ENCODE measurements at places on chromosomes 6 and 20.

DNA sequence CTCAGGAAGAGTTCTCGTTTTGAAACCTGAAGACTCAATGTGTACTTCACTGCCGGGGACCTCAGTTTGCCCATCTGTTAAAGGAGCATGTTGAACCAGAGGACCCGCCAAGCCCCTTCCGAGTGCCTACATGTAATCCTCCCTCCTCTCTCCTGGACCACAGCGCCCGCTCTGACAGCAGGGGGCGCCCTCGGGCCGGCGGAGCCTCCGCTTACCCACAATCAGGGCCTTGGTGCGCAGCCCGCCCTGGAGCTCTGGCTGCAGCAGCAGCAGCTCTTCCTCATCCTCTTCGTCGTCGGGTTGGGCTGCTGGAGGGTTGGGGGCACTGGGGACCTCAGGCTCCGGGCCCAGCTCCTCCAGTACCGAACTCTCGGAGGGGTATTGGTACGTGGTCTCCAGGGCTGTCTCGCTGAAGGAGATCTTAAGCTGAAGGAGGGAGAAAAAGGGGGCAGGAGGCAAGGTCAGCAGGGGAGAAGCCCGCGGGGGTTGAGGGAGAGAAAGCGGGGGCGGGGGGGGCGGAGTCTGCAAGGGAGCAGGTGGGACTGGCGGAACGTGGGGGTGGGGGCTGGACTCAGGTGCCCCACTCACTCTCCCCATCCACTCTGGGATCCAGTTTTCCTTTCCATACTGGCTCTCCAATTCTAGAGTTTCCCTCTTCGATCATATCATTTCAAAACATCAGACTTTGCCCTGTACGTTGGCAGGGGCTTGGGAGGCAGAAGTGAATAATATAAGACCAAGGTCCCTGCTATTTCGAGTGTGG is 6.3 kb upstream of the DHX16 start:
- DNase-seq: no peak

- DNase-seq: no peak
Observed at GRCh38 chr6:25112322-25112773, 166.8 kb upstream of the CARMIL1 start.

DNA sequence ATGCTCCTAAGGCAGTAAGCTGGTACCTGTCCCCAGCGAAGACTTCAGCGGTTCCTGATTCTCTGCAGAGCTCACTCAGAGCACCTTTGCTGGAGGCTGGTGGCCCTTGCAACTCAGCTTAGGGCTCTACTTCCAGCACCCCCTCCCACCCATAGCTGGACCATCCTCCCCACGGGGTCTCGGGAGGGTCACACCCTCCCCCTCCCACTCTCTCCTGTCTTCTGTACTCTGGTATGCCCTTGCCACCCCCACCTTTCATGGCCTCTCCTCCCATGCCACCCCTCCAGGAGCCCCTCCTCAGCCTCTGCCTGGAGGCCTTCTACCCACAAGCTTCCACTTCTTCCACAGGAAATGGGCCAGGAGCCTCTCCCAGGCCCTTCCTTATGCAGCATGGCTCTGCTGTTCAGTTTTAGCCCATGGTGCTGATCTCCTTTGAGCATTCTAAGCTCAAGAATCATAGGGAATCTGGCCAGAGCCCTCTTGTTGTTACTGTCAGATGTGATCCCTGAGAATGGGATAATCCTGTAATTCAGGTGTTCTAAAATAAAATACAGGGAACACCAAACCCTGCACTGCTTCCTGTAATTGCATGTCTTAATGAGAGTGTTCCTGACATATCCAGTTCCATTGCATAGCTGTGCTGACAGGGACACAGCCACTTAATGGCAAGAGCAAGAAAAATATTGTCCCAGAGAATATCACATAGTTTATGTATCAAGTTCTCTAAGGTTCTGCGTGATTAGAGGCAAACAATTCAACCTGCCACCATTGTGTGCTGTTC is 142.1 kb downstream of the SYNDIG1 start:
- DNase-seq: no peak

GRCh38 chr20:51026269-51026668 is 3.4 kb upstream of the KCNG1 start:
- no peak for DNase-seq

- DNase-seq: no peak
Observed at GRCh38 chr6:68695838-68696237, 60.8 kb downstream of the ADGRB3 start.

DNA sequence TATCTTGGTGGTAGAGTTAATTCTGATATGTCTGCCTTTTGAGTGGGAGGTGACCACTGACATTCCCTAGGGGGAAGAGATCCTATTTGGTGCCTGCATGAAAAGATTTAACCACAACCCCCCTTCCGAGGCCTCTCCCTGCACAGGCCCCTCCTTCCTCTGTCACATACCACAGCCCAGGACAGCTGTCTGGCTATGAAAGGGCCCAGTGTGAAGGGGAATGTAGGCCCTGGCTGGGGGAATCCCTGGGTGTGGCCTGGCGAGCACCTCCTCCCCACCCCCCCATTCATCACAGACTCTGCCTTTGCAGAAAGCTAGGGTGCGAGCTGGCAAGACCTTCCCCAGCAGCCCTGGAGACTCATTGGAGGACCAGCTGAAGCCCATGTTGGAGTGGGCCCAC is 27.4 kb upstream of the MAPRE1 start:
- DNase-seq: peak; percentile 5

- no peak for DNase-seq
Observed at GRCh38 chr6:11538052-11538818, 686 bp downstream of the TMEM170B start.

- DNase-seq: no peak
Observed at GRCh38 chr20:57661746-57662455, 41.7 kb upstream of the ZBP1 start.

- no peak for DNase-seq
Observed at GRCh38 chr20:61872371-61872900, 193.2 kb downstream of the TAF4 start.

GRCh38 chr20:4153251-4153650 is 137.9 kb upstream of the RNF24 start:
- DNase-seq: no peak

DNA sequence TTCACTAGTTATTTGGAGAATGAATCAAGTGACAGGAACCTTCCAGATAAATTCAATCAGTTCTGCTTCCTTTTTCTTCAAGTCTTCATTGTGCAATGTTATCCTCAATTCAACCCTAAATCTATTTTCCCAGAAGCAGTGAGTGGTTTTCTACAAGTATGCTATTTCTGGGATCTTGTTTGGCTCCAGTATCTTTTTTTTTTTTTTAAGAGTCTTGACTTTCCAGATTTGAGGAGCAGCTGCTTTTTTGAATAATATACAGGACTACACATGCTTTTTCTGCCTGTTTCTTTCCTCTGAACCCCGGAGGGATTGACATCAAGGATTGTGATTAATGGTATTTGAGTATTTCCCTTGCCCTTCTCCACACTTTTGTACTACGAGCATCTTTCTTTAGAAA is 339.2 kb upstream of the JAG1 start:
- DNase-seq: no peak

DNA sequence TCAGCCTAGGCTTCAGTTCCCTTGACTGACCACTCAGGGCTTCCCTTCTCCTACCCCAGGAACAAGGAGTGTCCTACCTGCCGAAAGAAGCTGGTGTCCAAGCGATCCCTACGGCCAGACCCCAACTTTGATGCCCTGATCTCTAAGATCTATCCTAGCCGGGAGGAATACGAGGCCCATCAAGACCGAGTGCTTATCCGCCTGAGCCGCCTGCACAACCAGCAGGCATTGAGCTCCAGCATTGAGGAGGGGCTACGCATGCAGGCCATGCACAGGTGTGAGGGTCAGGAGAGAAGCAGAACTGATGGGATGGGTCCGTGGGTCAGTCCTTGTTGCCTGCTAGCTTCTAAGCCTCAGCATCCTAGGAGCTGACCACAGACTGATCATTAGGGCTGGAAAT is 1.6 kb downstream of the RING1 start:
- DNase-seq: no peak

DNA sequence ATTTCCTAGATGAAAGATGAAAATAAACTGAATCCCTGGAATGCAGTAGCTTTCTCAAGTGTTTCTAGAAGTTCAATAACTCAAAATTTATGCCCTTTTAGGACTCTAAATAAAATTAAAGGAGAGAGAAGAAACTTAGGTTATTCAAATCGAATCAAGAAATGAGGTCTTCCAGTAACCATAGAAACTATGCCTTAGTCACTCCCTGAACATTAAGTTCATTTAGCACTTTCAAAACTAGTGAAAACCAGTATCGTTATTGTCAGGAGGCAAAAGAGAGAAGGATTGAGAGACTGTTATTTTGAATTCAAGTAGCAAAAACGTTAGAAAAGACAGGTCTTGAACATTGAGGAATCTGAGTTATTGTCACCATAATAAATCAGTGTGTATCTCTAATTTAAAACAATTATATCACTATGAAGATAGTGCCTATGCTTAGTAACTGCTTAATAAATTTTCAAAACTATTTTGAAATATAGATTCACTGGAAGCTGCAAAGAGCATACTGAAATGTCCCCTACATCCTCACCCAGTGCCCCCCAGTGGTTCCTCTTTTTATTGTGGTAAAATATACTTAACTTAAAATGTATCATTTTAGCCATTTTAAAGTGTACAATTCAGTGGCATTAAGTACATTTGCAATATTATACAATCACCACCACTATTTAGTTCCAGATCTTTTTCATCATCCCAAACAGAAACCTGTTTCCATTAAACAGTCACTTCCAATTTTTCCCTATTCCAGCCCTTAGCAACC is 4.6 kb downstream of the RPP21 start:
- DNase-seq: no peak

GRCh38 chr6:154359161-154359574 is 2.6 kb upstream of the IPCEF1 start:
- no peak for DNase-seq

DNA sequence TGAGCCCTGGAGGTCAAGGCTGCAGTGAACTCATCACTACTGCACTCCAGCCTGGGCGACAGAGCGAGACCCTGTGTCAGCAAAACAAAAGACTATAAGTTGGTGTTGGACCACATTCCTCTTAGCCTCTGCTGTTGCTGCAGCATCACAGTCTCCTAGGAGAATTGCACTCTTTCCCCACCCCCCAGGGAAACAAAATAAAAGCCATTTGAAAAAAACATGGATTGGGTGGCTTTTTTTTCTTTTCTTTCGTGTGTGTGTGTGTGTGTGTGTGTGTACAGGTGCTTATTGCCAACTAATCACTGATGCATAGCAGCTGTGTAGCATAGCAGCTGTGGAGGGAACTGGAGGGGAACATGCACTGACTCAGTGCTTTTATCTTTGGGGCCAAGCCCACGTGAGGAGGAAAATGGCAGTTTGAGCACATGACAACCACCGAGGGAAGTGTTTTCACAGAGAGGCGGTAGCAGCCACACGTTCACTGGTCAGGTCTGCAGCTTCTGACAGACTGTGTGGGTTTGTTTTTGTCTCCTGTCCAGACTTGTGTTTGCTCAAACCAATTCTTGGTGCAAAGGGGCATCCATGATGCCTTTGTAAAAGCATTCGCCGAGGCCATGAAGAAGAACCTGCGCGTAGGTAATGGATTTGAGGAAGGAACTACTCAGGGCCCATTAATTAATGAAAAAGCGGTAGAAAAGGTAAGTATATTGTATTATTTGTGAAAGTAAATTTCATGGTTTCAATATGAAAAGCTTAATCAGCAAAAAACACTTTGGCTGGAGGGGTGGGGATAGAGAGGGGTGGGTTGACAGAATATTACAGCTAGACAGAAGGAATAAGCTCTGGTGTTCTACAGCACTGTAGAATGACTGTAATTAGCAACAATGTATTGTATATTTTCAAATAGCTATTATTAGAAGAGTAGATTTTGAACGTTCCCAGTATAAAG is 27.7 kb downstream of the ALDH5A1 start:
- DNase-seq: peak; percentile 89

GRCh38 chr6:162845972-162846371 is 118.2 kb downstream of the PACRG start:
- DNase-seq: no peak

DNA sequence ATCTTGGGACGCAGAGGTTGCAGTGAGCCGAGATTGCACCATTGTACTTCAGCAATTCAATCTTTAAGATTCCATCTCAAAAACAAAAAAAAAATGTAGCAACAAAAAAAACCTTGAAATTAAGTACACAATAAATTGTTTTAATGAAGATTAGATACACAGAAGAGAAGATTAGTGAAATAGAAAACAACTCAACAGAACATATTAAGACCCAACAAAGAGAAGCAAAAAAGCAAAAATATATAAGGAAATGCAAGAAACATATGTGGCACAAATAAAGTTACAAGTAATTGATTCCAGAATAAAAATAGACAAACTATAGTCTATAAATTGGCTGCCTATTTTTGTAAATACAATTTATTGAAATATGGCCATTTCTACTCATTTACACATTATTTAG is 445.2 kb downstream of the EPM2A start:
- no peak for DNase-seq

GRCh38 chr6:157898169-157898568 is 75.1 kb downstream of the SNX9 start:
- DNase-seq: no peak

GRCh38 chr6:113351173-113351834 is 505.8 kb upstream of the MARCKS start:
- no peak for DNase-seq

GRCh38 chr6:144544266-144544830 is 259.2 kb downstream of the UTRN start:
- no peak for DNase-seq

- no peak for DNase-seq
Observed at GRCh38 chr6:44464527-44465310, 77.2 kb downstream of the CDC5L start.

GRCh38 chr20:52682237-52682636 is 289.9 kb upstream of the TSHZ2 start:
- DNase-seq: no peak

GRCh38 chr20:9218531-9218961 is 149.7 kb downstream of the PLCB4 start:
- DNase-seq: no peak

GRCh38 chr6:41371992-41372831 is 36.8 kb downstream of the NCR2 start:
- DNase-seq: no peak

- no peak for DNase-seq
Observed at GRCh38 chr20:36802326-36803222, 29.0 kb upstream of the DSN1 start.

DNA sequence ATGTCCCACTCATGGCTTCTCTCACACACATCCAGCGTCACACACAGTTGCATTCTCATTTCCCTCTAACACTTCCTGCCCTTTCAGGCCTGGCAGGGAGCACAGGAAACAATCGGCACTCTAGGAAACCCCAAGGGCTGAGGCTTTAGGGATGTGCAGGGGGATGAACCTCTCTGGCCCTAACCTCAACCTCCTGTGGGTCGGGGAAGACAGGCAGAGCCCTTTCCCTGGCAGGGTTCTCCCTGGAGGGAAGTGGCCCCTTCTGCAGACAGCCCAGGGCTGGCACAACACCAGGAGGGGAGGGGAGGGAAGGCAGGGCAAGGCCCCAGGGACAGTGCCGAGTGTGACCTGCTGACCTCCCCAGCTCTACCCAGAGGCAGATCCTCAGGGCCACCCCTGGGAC is 2.7 kb downstream of the TEAD3 start:
- no peak for DNase-seq

Measured in kidney epithelial cell (primary cell).